ENCODE measurements at places on chromosomes 16 and 17.

DNA sequence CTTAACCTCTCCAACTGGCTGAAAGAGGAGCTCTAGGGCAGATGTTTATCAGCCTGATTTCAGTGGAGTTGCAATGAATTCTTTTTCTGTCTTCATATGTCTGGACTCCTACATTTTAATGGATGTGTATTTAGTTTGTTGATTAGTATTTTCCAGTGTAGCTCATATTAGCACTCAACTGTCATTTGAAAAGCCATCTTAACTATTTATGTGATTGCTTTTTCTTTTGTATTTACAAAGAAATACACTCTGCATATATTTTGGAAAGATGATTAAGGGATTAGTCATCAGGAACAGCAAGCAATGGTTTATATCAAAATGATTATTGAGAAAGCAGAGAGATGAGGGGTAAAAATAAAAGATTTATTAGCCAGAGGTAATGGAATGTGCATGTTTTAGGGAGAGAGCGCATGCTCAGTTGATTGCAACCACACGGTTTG is 71.1 kb downstream of the WWOX start:
- DNase-seq = no peak

DNA sequence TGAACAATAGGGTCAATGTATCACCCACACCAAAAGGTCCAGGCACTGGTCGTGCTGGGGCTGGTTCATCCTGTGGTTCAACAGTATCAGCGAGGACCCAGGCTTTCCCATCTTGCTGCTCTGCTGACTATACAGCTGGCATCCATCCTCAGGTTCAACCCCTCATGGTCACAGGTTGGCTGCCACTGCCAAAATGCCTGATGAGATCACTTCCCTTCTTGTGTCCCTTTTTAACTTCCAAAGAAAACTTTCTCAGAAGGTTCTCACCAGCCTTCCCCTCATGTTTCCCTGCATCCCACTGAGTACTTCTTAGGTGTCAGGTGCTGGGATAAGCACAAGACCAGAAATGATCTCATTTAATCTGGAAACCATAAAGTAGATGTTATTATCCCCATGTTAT is 25.7 kb downstream of the CLEC16A start:
- DNase-seq = no peak

GRCh38 chr16:15650698-15651171 is 690 bp downstream of the NDE1 start:
- DNase-seq = peak; percentile 33

- DNase-seq = no peak
Observed at GRCh38 chr17:77209330-77209748, 68.6 kb downstream of the SEC14L1 start.

DNA sequence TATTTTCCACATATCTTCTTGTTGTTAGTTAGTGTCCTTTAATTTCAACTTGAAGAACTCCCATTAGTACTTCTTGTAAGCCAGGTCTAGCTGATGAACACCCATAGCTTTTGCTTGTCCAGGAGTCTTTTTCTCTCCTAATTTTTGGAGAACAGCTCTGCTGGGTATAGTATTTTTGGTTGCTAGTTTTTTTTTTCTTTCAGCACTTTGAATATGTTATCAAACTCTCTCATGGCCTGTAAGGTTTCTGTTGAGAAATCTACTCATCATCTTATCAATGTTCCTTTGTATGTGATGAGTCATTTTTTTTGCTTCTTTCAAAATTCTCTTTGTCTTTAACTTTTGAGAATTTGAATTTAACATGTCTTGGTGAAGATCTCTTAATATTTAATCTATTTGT is 31.8 kb upstream of the NKD1 start:
- no peak for DNase-seq

DNA sequence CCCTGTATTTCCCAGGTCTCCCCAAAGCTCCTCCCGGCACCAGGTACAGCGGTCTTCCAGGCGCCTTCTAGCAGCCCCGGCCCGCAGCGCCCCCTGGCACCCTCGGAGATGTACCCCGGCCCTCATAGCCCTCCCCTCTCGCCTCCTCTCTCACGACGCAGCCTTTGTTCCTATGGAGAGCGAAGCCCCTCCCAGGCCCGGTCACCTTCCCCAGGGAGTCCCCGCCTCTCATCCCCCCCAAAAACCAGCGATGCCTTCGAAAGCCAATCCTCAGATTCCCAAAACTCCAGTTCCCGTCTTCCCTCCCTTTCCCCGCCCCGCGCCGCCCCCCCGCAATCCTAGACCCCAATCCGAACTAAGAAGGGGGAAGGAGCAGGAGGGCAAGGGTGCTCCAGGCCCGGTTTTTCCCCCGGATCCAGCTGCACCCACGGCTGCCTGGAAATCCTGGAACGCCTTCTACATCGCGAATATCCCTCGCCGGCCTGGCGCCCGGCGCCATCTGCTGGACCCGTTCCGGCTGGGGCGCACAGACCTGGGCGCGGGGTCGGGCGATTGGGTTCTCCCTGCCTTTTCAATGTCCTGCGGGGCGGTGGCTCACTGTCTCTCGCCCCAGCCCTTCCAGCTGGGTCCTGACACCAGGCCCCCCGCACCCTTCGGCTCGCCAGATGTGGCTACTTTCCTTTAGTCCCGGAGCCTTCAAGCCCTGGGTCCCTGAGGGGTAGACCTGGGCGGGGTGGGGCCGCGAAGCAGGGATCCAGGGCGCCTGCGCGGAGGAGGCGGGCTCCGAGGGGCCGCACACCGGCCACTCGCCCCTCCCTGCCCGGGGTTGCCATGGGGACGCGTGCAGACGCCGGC is at the start of gene DNAH2:
Gene DNAH2, plus strand, starts transcription at position 844 of the 855 bp plus-strand sequence. CDS start 1,991 bp downstream, outside the sequence.
- DNase-seq = no peak

- no peak for DNase-seq
Observed at GRCh38 chr17:72691586-72691985, 400.9 kb downstream of the SLC39A11 start.

GRCh38 chr17:56150649-56151048 is 2.6 kb upstream of the ANKFN1 start:
- DNase-seq = no peak

Measured in activated CD4-positive, alpha-beta T cell treated with anti-CD3 and anti-CD28 coated beads, Interleukin-2, amount 50 U/mL, for 24 hours (primary cell).